Omental fat pad (tissue), 4 donors: ENCODE measurements at places on chromosomes 7 and 10.

GRCh38 chr10:11742009-11742778, at the start of gene ECHDC3:
Gene ECHDC3 (plus strand): TSS chr10:11742382. CDS start chr10:11742577, 195 bp downstream.
- no peak for DNase-seq

- no peak for DNase-seq
Measured at GRCh38 chr7:117435475-117436043, 8.3 kb upstream of the ASZ1 start.

- DNase-seq: no peak
Measured at GRCh38 chr10:114043532-114044246, at the start of gene ADRB1. Gene ADRB1 (plus strand): TSS chr10:114043866. CDS start chr10:114044133, 267 bp downstream.

- no peak for DNase-seq
Measured at GRCh38 chr7:122995600-122995999, at the start of gene TAS2R16. Gene TAS2R16 (minus strand): TSS chr7:122995700. CDS start chr7:122995634, 66 bp downstream.
